ENCODE measurements at places on chromosomes 2 and 18.

GRCh38 chr18:24535527-24536295 lies 75.3 kb downstream of the HRH4 start:
- H3K4me1 ChIP-seq, result no peaks in the 10 kb centered on the region
- H3K27me3 ChIP-seq, result no peaks in the 10 kb centered on the region
- no peaks in the 10 kb centered on the region for H3K36me3 ChIP-seq
- no peak overlapping the region for H3K4me3 ChIP-seq
- no peak for DNase-seq

GRCh38 chr2:173117678-173118077 lies 42.0 kb downstream of the MAP3K20 start:
- H3K4me1 ChIP-seq, result no peaks in the 10 kb centered on the region
- H3K4me3 ChIP-seq, result no peak overlapping the region
- no peaks in the 10 kb centered on the region for H3K36me3 ChIP-seq
- no peaks in the 10 kb centered on the region for H3K27me3 ChIP-seq
- no peak overlapping the region for H3K27ac ChIP-seq
- no peak for DNase-seq

GRCh38 chr18:38810789-38811188 lies 1245.2 kb upstream of the CELF4 start:
- no peak overlapping the region for H3K27ac ChIP-seq
- H3K27me3 ChIP-seq, result no peaks in the 10 kb centered on the region
- DNase-seq, result no peak
- H3K36me3 ChIP-seq, result no peaks in the 10 kb centered on the region
- H3K4me1 ChIP-seq, result no peaks in the 10 kb centered on the region

DNA sequence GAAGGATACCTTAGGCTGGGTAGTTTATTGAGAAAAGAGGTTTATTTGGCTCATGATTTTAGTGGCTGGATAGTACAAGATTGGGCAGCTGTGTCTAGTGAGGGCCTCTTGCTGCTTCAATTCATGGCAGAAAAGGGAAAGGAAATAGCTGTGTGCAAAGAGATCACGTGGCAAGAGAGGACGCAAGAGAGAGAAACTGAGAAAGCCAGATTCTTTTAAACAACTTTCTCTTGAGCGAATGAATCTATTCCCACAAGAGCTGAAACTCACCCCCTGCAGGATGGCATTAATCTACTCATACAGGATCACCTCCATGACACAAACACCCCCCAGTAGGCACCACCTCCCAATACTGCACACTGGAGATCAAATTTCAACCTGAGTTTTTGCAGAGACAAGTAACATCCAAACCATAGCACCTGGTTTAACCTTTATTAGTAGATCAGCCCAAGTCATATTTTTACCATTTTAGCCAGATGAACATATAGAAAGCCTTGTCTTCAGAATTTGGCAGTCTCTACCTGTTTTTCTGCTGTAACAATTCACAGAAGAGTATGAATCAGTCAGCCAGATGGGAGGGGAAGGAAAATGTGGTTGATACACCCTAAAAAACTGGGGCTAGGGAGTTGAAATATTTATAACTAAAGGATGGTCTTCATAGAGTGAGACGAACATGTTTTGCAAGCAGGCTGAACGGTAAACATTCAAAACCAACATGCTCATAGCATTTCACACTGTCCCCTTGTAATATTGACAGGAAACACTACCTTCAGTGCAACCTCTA lies 73.9 kb upstream of the NCKAP5 start:
- no peaks in the 10 kb centered on the region for H3K4me1 ChIP-seq
- no peaks in the 10 kb centered on the region for H3K27me3 ChIP-seq

DNA sequence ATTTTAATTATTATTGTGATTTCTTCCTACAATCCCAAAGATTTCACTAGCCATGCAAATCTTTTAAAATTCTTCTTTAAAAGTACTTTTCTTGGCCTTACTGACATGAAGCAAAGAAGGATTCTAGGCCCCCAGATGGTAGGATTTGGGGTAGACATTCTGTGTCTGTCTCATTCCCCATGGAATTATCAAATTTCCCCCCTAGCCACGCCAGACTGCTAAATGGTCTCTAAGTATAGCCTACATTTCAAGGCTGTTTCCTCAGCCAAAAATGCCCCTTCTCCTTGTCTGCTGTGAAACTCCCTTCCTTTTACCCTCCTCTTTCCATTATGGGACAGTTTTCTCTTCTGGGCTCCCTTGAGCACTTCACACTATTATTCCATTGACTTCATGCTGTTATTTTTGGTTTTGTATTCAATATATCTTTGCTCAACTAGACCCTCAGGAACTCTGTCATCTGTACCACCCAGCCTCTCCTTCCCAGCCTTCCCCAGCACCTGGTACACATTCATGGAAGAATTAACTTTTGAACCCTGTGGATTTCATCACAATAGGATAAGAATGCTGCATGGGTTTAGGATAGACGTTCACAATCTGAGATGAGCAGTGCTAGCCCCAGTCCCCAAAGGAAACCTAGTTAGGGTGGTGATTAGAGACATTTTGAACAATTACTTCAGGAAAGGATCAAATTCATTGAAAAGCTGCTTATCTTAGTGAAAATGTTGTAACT lies 21.5 kb upstream of the CYP1B1 start:
- H3K27me3 ChIP-seq, result no peaks in the 10 kb centered on the region
- H3K36me3 ChIP-seq, result no peaks in the 10 kb centered on the region
- no peaks in the 10 kb centered on the region for H3K4me1 ChIP-seq
- no peak for DNase-seq
- no peak overlapping the region for H3K27ac ChIP-seq

- DNase-seq, result no peak
- no peaks in the 10 kb centered on the region for H3K36me3 ChIP-seq
- no peak overlapping the region for H3K27ac ChIP-seq
- H3K4me3 ChIP-seq, result no peak overlapping the region
- H3K27me3 ChIP-seq, result no peaks in the 10 kb centered on the region
- no peaks in the 10 kb centered on the region for H3K4me1 ChIP-seq
Measured at GRCh38 chr2:236286873-236287545, 22.8 kb upstream of the ASB18 start.

DNA sequence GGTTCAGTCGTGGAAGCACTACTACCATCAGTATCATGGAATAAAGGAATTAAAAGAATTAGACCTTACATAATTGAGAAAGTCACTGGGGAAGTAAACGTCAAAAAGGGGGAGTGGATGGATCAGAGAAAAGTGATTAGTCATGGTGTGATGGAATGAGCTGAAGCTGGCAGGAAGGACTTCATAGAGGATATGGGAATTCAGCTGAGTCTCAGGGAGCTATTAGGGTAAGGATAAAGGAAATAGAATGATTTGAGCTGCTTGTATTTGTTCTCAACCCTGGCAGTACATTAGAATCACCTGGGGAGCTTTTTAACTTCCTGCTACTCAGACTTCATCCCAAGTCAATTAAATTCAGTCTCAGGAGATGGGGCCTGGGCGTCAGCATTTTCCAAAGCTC lies 53.4 kb upstream of the SETBP1 start:
- no peak for DNase-seq
- H3K27ac ChIP-seq, result no peak overlapping the region
- H3K27me3 ChIP-seq, result no peaks in the 10 kb centered on the region
- H3K4me1 ChIP-seq, result no peaks in the 10 kb centered on the region
- H3K4me3 ChIP-seq, result no peak overlapping the region
- no peaks in the 10 kb centered on the region for H3K36me3 ChIP-seq
